Activated CD4-positive, alpha-beta T cell treated with anti-CD3 and anti-CD28 coated beads for 24 hours (primary cell): ENCODE measurements at places on chromosomes 3 and 15.

DNA sequence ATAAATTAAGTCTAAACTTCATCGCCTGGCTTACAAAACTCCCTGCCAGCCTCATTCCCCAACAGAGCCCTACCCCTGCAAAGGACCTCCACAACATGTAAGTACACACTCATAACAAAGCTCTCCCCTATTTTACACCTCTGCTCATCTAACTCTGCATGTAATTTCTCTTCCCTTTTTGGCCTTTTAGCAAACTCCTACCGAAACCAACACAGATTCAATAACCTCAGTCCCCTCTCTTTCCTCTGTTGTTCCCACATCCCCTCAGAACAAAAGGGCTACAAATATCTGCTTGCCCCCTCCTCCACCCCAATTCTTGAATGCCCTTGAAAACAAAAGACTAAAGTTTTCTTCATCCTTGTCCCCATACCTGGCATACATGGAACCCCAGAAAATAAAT is 662 bp downstream of the UBL7 start:
- no peak for DNase-seq

DNA sequence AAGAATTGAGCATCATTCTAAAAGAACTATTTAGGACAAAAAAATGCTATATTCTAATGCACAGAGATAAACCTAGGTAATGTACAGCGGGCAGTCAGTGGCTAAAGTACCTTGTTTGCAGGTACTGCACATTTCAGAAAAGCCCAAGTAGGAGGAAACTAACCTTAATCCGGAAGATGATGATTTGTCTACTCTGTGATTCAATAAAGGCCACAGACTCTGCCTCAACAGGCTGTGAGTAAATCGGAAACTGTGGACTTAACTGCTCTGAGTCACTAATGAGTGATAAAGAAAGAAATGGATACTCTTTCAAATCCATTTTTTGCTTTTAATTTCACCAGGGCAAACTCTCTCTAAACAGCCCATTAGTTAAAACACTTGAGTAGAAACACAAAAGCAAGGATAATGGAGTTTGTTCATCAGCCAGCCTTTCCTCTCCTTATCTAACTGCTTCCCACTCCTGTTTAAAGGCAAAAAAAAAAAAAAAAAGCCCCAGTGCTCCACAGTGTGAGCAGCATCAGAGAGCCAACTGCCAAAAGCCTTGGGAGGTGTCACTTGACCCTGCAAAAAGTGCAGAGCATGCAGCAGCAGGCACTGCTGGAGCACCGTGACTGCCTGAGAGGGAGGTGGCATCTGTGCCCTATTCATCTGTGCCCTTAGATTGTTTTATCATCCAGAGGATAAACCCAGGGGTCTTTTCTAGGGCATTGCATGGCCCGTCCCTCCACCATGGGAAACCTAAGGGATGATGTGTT is 187.7 kb downstream of the SATB1 start:
- no peak for DNase-seq

DNA sequence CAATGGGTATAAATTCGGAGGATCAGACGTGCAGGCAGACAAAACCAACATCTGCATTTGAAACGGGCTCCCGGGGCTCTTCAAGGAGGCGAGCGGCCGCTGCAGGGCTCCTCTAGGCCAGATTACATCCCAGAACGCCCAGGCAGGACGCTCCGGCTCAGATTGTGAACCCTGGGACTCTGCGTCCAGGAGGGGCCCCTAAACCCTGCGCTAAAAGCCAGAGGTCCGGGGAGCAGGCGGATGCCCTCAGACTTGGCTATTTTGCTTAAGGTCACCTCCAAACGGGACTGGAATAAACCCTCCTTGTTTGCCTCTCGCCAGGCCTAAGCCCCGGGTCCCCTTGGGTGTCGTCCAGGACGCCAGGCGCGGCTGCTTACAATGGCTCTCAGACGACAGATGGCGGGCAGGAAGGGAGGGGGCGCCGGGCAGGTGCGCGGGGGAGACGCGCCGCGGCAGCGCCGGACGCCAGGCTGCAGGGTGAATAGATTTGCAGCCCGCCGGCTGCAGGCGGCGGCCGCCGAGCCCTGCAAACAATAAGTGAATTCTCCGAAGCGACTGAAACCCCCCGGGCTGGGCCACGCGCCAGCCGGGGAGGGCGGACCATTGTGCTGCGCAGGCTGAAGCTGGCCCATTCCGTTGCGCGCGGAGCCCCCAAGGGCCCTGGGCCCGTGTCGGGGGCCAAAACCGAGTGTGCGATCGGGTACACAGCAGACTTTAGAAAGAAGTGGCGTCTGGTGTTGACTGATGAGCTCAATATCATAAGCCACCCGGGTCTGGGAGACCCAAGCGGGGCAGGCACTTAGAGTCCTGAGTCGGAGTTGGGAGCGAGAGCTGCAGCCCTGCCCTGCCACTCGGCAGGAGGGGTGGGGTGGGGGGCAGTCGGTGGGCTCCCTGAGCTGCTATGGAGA is 32.3 kb upstream of the AMOTL2 start:
- DNase-seq = no peak

DNA sequence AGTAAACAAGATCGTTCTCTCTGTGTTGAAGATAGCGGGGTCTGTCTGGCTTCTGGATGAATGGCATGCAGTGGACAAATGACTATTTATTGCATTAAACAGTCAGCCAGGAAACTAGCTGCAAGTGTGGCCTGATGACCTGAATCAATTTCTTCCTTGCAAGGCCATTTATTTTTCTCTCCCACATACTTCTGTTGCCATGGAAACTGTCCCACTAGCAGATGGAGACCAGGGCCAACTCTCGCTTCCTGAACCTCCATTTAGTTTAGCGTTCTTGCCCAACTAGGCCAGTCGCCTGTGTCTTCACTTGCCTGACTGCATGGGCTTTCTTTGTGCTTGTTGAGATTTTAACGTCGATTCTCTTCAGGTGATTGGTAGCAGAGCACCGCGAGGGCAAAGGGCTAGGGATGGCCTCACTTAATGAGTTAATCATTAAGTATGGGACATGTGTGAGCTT is 27.6 kb downstream of the LMCD1 start:
- no peak for DNase-seq

GRCh38 chr3:110564674-110565073 is 506.9 kb upstream of the NECTIN3 start:
- DNase-seq = no peak

DNA sequence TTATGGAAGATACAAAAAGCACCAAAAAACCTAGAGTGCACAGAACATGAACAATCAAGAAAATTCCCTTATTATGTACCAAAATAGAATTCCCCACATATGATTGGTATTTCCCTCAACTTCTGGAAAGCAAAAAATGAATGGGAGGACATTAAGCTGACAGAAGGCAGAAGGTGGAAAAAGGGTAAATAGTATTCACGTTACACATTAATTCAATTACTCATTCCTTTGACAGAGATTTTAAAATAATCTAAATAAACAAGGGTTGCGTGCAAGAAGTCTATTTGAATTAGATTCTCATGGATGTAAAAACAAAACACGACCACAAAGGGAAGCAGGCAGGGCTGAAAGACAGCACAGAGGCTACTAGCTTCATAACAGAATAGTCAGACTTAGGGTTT is 260.5 kb upstream of the ZPLD1 start:
- DNase-seq = no peak

- DNase-seq = no peak
Observed at GRCh38 chr3:26638113-26638512, 15.5 kb downstream of the LRRC3B start.

GRCh38 chr15:89333959-89334509 is 590 bp downstream of the POLG start:
- peak; percentile 40 for DNase-seq
